ENCODE measurements at places on chromosomes 7 and 10.

GRCh38 chr7:14381936-14382335 lies 392.5 kb upstream of the ETV1 start:
- DNase-seq: no peak

GRCh38 chr7:98840722-98841121 lies 29.1 kb downstream of the TMEM130 start:
- DNase-seq: no peak

GRCh38 chr7:20529260-20529659 lies 86.2 kb upstream of the ABCB5 start:
- DNase-seq: no peak

GRCh38 chr7:116152276-116152675 lies 58.1 kb upstream of the TES start:
- no peak for DNase-seq

DNA sequence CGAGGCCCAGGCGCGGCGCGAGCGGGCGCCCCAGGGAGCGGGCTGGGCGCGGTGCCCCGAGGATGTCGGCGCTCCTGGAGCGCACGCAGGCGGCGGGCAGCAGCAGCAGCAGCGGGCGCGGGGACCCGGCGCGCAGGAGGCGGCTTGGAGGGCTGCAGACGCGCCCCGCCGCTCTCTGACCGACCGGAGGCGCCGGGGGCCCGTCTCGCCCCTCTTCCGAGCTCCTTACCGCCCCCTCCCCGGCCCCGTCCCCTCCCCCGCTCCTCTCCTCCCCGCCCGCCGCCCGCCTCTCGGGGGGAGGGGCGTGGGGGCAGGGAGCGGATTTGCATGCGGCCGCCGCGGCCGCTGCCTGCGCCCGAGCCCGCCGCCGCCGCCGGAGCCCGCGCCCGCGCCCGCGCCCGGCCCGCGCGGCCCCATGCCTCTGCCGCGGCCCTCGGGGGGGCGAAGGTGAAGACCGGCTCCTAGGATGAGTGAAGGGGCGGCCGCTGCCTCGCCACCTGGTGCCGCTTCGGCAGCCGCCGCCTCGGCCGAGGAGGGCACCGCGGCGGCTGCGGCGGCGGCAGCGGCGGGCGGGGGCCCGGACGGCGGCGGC lies at the start of gene NRG3:
Gene NRG3, plus strand, starts transcription at position 320 of the 592 bp plus-strand sequence.
- DNase-seq: no peak

DNA sequence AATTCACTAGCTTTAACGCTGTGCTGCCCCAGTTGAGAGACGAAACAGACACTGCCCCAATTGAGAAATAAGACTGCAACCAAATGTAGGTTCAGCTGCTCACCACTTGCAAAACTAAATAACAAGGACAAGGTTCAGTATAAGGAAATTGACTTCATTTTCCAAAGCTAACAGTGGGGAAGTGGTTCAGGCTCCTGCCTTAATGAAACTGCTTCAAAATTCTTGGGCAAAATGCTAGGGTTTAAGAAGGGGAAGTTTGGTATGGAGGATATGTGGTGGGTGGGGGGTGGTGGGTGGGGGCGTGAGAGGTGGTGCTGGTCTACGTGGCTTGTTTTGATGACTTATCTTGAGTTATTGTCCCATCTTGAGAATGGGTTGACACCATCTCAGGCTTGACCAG lies 21.8 kb downstream of the MRPL32 start:
- no peak for DNase-seq

- DNase-seq: no peak
These were observed 5.7 kb upstream of the PON2 start for GRCh38 chr7:95440394-95441038.

GRCh38 chr10:24035761-24036160 lies 173.2 kb upstream of the KIAA1217 start:
- DNase-seq: no peak

DNA sequence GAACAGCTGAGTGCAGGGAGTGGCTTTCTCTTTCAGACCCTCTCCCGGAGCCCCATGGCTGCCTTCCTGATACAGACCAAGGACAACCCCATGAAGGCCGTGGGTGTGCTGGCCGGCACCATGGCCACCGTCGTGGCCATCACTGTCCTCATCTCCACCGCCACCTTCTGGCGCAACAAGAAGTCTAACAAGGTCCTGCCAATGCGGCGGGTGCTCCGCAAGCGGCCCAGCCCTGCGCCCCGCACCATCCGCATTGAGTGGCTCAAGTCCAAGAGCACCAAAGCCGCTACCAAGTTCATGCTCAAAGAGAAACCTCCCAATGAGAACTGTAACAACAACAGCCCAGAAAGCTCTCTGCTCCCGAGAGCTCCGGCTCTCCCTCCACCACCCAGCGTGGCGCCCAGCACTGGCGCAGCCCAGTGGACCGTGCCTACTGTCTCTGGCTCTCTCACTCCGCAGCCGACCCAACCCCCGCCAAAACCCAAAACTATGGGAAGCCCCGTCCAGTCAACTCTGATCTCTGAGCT lies 11.2 kb downstream of the LRIT2 start:
- DNase-seq: no peak

DNA sequence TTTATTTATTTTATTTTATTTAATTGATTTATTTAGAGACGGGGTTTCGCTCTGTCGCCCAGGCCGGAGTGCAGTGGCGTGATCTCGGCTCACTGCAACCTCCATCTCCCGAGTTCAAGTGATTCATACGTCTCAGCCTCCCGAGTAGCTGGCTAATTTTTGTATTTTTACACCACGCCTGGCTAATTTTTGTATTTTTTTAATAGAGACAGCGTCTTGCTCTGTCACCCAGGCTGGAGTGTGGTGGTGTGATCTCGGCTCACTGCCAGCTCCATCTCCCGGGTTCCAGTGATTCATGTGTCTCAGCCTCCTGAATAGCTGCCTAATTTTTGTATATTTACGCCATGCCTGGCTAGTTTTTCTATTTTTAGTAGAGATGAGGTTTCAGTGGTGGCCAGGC lies 34.2 kb downstream of the AP5Z1 start:
- DNase-seq: no peak

DNA sequence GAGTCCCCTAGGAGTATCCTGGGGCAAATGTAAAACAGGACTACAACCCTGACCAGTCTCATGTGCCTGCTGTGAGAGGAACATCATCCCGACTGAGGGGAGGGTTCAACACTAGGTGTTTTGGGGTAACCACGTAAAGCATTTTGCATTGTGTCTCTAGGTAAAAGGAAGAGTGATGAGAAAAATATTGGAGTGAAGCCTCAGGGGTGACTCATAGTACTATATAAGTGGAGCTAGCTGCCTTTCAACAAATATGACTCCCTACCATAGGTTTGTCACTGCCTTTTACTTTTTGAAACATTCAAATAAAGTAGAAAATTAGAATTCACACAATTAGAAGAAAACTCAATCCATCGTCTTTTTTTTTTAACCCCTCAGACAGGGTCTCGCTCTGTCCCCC lies 2.6 kb upstream of the CAMK2G start:
- DNase-seq: no peak

GRCh38 chr10:128877936-128878335 lies 589.1 kb upstream of the MGMT start:
- no peak for DNase-seq

- no peak for DNase-seq
These were observed 139.3 kb downstream of the MBL2 start for GRCh38 chr10:52633266-52633665.

DNA sequence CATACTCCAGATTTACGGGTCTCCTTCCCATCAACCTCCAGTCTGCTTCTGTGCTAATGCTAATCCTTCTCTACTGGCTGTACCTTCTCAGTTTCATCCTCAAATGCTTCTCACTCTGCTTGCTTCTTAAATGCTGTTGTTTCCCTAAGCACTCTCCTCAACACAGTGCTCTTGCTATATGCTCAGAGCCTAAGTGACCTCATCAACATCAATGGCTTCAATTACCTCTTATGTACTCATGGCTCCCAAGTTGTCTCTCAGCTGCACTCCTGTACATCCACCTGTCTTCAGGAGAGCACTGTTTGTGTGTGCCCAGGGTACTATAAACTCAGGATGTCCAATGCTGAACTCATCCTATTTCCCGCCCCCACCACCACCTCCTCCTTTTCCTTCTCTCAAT lies 22.5 kb downstream of the ELAPOR2 start:
- no peak for DNase-seq

DNA sequence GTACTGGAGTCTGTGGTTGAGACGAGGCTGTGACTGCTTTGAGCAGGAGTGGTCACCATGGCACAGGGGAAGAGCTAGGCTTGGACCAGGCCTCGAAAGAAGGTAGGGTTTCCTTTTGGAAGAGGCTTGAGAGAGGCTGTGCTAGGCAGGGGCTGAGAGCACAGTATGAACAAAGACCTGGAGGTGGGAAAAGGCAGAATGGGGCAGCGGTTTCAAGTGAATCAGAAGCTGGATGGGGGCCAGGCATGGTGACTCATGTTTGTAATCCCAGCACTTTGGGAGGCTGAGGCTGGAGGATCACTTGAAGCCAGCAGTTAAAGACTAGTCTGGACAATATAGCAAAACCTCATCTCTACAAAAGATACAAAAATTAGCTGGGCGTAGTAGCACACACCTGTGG lies 65.9 kb downstream of the CLIP2 start:
- no peak for DNase-seq

DNA sequence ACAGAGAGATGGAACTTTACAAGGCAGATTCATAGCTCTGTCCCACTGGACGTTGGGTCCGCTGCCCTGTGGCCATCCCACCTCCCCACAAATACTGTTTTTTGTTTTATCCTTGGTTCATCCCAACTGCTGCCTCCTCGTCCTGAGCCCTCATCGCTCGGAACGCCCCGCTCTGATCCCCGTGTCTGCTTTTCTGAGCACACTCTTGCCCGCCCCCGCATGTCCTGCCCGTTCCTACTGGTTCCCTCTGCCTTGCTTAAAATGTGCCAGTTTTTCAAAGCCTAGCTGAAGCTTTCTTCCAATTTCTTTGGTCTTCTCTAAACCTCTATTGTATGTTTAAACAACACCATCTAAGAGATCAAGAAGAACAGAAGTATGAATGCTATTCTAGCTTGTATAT lies 19.4 kb downstream of the RNF32 start:
- no peak for DNase-seq

GRCh38 chr7:29337546-29338116 lies 143.1 kb downstream of the CHN2 start:
- no peak for DNase-seq

DNA sequence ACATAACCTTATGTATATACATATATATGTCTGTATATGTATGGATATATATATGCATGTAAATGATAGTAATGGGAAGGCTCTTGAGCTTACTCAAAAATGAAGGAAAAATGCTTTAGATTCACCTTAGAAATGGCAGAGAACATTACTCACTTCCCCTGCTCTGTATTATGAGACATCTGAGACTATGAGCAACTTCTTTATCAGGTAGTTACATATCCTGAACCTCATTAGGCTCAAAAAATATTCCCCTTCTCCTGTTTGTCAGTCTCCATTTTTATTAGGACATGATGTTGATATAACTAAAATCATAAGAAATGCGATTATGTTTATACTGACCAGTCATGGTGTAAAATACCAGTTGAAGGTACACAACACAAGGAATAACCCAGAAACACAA lies 800.1 kb upstream of the ZWINT start:
- DNase-seq: no peak

DNA sequence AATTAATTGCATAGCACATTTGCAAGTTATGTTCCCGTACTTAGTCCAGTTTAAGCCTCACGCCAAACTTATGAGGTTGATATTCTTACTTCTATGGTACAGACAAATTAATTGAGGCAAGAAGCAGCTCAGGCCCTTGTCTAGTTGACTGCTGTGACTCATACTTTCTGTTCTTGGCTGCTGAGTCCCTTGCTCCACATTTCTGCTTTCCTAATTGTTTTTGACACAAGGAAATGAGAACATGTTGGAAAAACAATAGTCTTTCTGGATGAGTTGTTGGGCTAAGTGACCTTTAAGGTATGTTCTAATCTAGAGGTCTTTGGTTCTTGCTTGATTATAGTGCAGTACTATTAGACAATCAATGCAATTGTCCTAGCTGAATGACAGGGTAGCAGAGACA lies 331.8 kb downstream of the NRG3 start:
- DNase-seq: no peak

DNA sequence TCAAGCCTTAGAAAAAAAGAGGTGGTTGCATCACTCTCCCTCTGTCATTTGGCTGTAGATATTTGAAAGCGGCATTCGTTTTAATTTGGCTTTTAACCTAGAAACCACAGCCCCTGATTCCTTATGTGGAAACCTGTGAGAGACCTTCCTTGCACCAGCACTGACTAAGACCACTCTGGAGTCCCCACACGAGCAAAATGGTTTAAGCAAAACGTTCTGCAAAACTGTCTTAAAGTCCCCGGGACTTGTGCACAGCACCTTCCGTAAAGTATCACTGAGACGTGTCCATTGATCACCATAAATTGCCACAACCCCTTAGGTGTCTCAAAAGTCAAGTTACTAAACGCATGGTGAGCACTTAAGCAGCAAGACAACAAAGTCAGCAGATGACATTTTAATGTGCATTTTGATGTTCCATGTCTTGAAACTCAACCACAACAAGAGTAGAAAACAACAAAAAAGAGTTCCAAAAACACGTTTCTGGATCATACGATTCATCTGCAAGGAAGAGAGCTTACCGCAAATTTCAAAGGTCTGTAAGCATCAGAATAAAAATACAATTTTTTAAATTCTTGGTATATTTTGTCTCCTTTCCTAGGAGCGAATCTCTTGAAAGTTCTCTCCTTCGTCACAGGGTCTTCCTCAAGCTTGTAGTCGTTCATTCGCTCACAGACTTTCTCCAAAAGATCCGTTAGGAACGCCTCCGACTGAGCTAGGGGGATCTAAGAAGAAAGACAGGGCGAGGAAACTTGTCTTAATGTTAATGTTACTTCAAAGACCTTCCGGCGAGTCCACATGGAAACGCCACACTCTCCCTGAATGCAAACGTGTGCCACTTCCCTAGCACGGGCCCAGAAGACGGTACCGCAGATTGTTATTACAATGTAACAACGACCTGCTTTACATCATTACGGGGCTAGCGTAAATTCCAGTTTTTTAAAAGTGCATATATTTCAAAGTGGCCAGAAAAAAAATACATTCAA lies 37.7 kb downstream of the CNPY1 start:
- DNase-seq: no peak

DNA sequence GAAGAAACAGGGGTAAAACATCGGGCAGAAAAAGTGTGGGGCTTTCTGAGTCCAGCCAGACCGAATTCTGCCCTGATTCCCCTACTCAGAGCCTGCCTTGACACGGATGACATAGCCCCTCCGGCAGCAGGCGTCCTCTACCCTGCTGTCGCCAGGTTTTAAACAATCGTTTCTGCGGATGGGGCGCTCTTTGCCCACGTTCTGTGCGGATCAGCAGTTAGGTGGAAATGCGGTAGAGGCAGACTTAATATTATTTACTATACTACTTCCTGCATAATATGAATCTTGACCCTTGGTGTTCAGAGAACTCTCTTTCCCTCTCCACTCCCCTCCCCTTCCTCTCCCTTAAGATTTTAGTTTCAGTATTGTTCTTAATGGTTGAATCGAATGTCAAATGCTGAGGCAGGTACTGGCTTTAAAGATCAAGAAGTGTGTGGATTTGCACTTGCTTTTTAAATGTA lies 2.4 kb downstream of the GATA3 start:
- no peak for DNase-seq

DNA sequence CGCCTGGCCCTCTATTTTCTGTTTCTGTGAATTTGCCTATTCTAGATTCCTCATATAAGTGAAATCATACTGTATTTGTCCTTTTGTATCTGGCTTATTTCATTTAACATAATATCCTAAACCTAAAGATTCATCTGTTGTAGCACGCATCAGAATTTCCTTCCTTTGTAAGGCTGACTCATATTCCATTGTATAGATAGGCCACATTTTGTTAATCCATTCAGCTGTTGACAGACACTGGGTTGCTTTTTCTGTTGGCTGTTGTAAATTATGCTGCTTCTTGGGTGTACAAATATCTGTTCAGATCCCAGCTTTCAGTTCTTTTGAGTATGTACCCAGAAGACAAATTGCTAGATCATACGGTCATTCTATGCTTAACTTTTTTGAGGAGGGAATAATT lies 28.8 kb upstream of the CUL1 start:
- no peak for DNase-seq

Measured in pons (tissue), 1 donor.